ENCODE measurements at places on chromosomes 6 and 20. TPM values are rescaled to one million over a fixed set of nuclear protein-coding genes. Genes with fewer than 3 reads are reported as not detected.

Gene LRRC1
- 5.3 TPM for total RNA-seq

Gene KCNB1
- total RNA-seq = 0.99 TPM

Gene SLC22A2
- not detected for total RNA-seq

Gene GPLD1
- total RNA-seq = 0.93 TPM

Gene ISM1
- total RNA-seq = 0.20 TPM

Gene SPATA25
- total RNA-seq = 0.83 TPM

Gene MED23
- 6.3 TPM for total RNA-seq

Gene HLA-DOA
- not detected for total RNA-seq

Gene SAMD10
- total RNA-seq = not detected

Gene TTK
- 18.9 TPM for total RNA-seq

Gene PRRT1
- 0.95 TPM for total RNA-seq

Gene TREML1
- not detected for total RNA-seq

Gene CTAGE9
- not detected for total RNA-seq

Gene PLAGL1
- total RNA-seq = 9.9 TPM

Gene NXT1
- 69.6 TPM for total RNA-seq

Gene ADGB
- not detected for total RNA-seq

Gene UST
- total RNA-seq = 5.0 TPM

Gene BPIFA1
- total RNA-seq = not detected

Gene GTSF1L
- total RNA-seq = not detected

Gene RIPPLY2
- not detected for total RNA-seq

Gene FAM83B
- not detected for total RNA-seq

Gene HCRTR2
- total RNA-seq = not detected

Gene TSBP1
- not detected for total RNA-seq

Gene GPR63
- total RNA-seq = 0.26 TPM

Gene TNFRSF21
- total RNA-seq = 17.7 TPM

Gene HLA-DMB
- 2.0 TPM for total RNA-seq

Gene XKR7
- 0.02 TPM for total RNA-seq

Gene FOXQ1
- 4.8 TPM for total RNA-seq

Gene NELFE
- 75.5 TPM for total RNA-seq

Gene ZNF335
- 10.5 TPM for total RNA-seq

Gene OR2B6
- not detected for total RNA-seq

Gene C20orf204
- total RNA-seq = 0.54 TPM

Data from A549 treated with ZK216348 at 1 μM for 4 hours (cell line).